Ureter (tissue), 1 donor: ENCODE measurements at places on chromosomes 5 and 9. TPM values are rescaled to one million over a fixed set of nuclear protein-coding genes. Genes with fewer than 3 reads are reported as not detected.

Gene ARHGEF39
- 1.0 TPM for total RNA-seq

DNA sequence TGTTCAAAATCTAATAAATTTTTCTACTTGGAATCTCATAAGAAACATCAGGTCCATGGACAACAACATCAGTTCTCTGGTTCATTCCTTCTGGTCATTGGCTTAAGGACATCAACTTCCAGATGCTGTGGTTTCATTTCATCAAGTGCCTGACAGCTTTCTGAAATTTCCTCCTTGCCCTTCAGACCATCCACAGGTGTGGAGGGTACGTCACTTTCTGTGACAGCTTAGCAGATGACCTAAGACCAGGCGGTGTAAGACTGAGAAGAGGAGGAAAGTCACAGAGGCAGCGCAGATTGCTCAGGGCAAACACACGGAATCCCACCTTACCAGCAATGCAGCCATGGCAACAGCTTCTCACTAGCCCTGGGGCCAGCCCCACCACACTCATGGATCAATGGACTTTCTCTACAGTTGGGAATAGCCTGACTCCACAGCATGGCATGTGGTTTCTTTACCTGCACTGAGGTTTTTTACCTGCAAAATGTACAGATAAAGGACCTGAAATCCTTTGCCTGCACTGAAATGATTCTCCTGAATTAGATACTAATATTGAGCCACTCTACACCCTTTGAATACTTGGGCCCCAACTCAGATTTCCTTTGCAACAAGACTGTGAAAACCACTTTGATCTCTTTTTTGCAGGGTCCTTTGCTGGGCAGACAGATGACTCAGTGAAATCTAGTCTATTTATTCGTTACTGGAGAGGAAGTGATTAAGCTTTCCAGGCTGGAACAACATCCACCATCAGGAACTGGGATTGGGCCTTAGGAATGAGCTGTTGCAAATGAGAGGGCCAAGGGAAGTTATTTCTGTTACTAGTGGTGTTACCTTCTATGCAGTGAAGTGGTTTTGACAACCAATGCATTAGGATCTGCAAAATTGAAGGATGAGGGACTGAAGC lies 26.9 kb downstream of the TICAM2 start:
- DNase-seq: no peak

GRCh38 chr5:82397741-82398320 lies 119.7 kb upstream of the RPS23 start:
- no peak for DNase-seq

GRCh38 chr9:121604242-121604641 lies 47.2 kb upstream of the DAB2IP start:
- no peak for DNase-seq
